ENCODE measurements at places on chromosomes 1 and 21.
A peak's percentile ranks its signal among the peaks of the same experiment; 100 is the strongest.

GRCh38 chr1:26910343-26911160 is 3.2 kb downstream of the NR0B2 start:
- DNase-seq: no peak

- peak; percentile 88 for DNase-seq
Measured at GRCh38 chr1:33972676-33973395, 109.0 kb downstream of the HMGB4 start.

DNA sequence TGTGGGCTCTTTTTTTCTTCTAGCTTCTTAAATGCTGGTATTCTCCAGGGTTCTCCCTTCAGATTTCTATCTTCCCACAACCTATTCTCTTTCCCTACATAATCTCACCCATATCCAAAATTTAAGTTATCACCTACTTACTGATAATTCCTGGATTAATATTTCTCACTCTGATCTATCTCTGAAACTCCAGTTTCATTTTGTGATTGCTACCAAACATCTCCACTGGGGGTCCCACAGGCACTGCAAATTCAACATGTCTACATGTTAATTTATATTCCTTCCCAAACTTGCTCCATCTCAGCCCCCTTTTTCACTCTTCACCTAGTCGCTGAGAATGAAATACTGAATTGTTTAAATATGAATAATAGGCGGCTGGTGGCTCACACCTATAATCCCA is 9.9 kb upstream of the C1orf141 start:
- DNase-seq: no peak

GRCh38 chr1:89310505-89310904 is 37.8 kb upstream of the GBP5 start:
- no peak for DNase-seq

DNA sequence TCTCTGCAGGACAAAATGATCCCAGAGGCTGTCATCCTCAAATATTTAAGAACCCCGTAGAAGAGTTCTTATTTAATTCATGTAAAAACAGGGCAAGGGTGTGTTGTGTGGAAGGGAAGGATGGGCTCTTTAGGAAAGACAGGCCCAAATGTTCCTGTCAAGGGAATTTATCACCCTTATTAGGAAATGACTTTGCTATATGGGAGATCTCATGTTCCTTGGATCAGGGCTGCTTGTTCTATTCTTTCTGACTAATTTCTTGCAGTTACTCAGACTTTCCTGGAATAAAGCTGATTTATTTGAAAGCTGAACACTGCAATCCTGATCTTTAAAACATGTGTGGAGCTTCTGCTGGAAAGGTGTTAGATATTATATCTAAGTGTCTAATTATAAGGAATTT is 72.8 kb downstream of the SELENOF start:
- no peak for DNase-seq

DNA sequence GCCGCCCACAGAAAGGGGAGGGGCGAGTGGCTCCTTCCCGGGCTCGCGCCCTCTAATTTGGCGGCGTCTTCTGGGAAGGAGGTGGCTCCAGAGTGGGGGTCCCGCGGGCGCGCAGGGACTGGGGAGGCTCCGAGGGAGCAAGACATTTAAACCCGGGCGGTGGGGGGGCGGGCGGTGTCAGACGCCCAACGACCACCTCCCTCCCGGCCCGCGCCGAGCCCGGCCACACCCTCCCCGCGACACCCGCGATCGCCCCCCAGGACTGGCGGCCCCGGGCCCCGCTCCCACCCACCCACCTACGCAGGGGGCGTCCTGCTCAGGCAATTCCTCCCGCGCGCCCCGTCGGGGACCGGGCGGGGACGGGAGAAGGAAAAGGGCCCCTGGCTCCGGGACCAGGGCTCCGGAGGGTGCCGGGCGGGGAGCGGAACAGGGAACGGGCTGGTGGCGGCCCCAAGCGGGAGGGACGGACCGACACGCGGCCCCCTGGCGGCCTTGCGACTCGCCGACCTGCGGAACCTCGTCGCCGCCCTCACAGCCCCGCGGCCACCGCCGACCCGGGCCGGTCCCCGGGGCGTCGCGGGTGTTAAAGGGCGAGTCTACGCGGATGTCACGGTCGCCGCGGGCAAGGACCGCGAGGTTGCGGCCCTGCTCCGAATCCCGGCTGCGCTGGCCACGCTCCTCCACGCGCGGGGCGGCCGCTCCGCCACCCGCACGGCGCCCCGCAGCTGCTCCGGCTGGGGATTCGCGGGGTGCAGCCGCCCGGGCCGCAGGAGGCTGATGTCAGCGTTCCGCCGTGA is 94.0 kb upstream of the FMN2 start:
- DNase-seq: no peak

GRCh38 chr1:46492871-46493270 is 3.2 kb downstream of the DMBX1 start:
- no peak for DNase-seq

DNA sequence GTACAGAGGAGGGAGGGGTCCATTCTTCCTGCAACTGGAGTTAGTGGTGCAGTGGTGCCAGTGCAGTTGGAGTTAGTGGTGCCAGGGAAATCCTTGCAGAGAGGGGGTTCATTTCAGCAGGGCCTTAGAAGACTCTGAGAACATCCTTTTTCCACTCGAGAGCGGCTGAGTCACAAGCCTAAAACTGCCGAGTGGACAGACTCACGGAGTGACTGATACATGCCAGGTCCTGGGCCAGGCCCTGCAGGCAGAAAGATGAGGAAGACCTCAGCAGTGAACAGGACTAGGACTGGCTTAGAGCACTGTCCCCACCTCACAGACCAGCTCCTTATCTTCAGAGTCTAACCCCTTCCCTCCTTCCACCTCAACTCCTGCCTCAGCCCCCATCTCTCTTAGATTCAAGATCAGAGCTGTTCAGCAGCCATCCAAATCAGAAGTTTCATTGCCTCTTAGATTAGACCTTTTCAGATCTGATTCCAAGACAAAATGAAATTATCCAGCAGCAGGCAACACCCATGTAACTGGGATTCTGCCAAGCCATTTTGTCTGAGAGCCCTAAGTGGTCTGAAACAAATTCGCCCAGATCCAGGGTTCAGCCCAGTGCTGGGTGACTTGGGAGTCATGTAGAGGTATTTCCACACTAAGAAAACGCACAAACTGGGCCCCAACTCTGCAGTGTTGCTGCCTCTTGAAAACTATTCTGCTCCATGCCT is 12.7 kb upstream of the IKBKE start:
- no peak for DNase-seq

- DNase-seq: no peak
Measured at GRCh38 chr1:36126005-36126716, 1.1 kb upstream of the COL8A2 start.

DNA sequence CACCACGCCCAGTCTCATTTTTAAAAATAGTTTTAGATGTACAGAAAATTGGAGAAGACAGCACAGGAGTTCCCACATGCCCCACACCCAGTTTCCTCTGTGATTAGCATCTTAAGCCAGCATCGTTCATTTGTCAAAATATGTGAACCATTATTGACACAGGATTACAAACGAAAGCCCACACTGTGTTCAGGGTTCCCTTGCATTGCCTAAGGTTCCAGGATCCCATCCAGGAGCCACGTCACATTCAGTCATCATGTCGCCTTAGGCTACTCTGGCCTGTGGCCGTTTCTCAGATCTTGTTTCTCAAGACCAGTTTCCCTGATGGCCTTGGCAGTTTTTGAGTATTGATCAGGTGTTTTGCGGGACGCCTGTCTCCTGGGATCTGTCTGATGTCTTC is 34.7 kb upstream of the TNFRSF1B start:
- DNase-seq: no peak

DNA sequence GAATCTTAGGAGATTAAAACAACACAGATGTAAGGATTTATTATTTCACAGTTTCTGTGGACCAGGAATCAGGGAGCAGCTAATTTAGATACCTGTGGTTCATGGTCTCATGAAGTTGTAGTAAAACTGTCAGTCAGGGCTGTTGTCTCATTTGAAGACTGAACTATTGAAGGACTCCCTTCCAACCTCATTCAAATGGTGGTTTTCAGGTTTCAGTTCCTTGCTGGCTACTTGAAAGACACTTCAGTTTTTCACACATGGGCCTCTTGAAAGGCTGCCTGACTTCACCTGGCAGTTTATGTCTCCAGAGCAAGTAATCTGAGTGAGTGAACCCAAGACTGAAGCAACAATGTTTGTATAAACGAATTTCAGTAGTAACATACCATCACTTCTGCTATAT is 915.9 kb downstream of the PLA2G4A start:
- DNase-seq: no peak

- peak; percentile 70 for DNase-seq
Measured at GRCh38 chr1:243848858-243849420, 1.1 kb downstream of the AKT3 start.

DNA sequence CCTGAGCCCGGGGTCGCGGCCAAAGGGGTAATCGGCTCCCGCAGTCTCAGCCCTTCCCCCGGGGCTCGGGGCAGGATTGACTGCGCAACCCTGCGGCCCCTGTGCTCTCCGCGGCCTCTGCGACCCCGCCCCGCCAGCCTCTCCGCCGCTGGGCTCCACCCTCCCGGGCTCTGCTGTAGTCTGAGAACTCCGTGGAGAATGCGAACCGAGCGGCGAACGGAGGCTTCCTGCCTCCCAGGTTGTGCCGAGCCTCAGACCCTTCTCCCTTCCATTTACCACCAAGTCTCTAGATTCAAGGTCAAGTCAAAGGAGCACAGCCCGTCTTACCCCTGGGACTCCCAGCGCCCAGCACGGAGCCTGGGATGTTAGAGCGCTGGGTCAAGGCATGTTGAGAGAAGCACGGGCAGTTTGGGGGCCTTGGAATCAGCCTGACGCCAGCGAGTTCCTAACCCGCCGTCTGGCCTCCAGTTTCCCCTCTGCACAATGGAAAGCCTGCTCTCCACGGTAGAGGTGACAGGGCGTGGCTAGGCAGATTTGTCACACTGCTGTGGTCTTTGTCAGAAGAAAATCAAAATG is 3.0 kb downstream of the ATP2B4 start:
- peak; percentile 29 for DNase-seq

DNA sequence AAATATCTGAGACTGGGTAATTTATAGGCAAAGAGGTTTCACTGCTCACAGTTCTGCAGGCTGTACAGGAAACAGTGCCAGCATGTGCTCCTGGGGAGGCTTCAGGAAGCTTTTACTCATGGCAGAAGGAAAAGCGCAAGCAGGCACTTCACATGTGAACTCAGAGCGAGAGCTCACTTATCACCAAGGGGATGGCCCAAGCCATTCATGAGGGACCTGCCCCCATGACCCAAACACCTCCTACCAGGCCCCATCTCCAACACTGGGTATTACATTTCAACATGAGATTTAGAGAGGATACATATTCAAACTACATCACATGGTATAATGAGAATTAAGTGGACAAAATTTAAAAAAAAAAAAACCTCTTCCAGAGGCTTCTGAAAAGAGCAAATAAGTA is 13.7 kb downstream of the WASF2 start:
- DNase-seq: no peak

DNA sequence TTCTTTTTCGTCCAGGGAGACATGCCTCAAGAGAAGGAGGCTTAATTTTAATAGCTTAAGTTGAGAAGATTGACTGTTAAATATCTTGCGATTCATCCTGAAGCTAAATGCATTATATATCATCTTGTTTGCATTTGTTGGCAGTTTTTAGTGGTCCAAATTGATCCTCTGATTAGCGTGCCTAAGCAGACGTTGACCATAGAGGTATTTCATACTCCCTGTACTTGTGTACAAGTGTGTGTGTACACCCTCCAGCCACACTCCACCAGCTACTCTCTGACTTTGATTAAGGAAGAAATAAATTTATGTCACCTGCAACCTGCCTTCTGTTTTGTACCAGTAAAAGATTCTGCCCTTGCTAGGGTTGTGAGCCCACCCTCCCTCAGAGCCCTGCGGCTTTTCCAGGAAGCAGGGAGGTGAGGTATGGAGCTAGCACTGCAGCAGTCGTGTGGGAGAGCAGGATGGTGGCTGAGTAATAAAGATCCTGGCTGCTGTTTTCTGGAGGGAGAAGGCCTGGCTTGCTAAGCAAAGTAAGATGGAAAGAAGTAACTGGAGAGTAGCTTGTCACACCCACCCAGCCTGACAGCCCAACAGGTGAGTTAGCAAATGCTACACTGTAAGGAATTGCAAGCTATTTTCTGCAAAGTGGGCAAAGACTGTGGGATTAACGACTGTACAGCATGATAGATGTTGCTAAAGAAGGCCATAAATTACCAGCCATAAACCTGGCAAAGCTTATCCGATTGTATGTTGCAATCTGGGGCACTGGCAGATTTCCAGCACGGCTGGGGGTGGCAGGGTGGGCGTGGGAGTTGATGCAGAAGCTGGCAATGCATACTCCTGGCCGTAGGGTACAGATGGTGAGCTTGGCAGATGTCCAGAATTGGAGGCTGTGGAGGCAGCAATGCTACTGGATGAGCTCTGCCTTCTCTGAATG is 170.2 kb downstream of the TNR start:
- peak; percentile 10 for DNase-seq

GRCh38 chr1:86394416-86394815 is 1.7 kb downstream of the ODF2L start:
- DNase-seq: no peak

DNA sequence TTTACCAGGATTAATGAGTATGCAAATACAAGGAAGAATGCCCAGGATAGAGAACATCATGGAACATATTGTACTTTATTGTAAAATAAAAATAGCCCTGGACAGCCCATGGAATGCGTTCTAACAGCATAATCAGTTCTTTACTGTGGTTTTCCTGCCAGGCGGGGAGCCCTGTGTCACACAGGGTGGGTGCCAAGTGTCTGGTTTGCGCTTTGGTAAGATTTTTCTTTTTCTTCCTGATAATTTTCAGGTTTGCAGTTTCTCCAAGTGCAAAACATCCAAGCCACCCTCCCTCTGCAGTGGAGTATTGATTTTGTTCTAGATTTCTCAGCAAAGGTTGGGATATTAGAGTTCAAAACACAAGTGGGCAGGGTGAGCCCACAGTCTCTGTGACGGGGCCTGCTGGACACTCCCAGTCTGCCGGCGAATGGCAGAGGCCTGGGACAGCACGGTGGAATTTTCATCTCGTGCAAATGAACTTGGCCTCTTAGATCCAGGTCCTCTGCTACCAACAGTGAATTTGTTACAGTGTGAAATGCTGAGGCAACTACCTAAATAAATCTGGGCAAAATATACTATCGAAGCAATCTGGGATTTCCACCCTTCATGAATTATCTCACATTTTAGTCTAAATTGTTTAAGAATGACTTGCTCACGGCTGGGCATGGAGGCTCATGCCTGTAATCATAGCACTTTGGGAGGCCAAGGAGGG is 15.6 kb upstream of the KCNJ15 start:
- no peak for DNase-seq

GRCh38 chr1:66944330-66945274 is 19.8 kb downstream of the MIER1 start:
- DNase-seq: no peak

GRCh38 chr21:15741510-15741909 is 11.7 kb downstream of the USP25 start:
- no peak for DNase-seq

- DNase-seq: peak; percentile 54
Measured at GRCh38 chr21:44792702-44793591, 8.7 kb downstream of the UBE2G2 start.

Measured in dorsolateral prefrontal cortex (tissue), 122 donors.